ENCODE measurements at places on chromosomes 11 and 22.

DNA sequence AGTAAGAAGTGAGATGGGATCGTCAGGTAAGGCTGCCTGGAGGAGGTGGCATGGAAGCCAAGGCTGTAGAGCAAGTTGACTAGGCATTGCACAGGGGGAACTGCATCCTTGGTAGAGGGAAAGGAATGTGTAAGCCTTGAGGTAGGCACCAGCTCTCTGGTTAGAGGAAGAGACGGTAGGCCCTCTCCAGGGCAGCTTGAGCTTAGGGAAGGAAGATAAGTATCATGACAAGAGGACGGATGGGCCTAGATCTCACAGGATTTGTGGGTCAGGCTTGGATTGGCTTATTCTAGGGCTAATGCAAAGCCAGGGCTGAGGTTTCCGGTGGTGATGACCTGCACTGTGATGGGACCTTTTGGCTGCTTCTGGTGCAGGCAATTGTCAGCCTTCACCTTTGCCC, 1035.8 kb downstream of the TBC1D22A start:
- DNase-seq: no peak

DNA sequence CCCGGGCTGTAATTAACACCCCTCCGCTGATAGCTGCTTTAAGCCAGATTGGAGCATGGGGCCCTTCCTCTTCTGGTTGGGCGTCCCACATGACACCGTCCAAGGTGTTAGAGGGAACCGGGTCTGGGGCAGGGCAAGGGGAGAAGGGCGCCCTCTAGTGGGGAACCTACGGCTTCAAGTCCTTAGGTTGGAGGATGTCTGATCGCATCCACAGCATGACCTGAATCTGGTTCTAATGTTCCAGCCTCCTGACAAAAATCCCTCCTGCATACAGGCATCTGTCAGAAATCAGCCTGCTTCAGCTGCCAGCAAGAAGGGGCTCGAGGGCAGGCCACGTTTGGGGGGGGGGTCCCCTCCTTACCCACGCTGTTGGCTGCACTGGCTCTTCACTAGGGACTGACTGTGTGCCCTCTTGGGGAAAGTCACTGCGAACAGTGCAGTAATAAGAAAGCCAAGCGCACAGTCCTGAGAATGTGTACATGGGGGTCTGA, 94.2 kb upstream of the TBCEL start:
- peak; percentile 78 for DNase-seq

- DNase-seq: peak; percentile 18
These were observed 55.1 kb downstream of the KIAA1671 start for GRCh38 chr22:25007444-25008106.

DNA sequence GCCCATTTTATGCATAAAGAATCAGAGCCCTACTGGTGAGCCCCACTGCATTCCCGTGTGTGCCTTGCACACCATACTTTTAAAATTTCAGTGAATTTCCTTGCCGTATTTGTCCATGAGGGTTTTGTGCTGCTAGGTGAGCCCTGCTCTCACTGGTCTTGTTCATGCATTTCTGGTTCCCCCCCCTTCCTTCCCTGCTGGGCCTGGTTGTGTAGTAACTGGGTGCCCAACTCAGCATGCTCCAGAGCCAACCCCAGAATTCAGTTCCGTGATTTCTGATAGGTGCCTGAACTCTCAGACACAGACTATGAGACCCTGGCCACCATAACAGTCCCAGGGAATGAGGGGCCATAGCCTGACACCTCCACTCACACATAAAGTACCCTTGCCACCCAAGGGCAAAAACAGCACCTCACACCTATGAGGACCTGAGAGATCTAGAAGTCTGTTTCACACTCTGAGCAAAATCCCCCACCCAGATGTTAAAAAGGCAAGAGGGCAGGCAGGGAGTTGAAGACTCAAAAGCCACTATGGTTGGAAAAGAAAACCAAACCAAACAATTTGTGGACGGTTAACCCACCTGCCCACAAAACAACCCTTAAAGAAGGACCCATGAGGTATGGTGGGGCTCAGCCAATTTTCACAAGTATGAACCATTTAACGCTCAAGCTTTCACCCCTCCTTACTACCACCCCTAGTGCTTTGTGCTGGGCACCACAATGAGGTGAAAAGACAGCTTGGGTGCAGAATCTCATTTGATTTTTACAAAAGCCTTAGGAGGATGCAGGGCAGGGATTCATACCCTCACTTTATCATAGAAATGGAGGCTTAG, 16.8 kb upstream of the IL10RA start:
- no peak for DNase-seq

DNA sequence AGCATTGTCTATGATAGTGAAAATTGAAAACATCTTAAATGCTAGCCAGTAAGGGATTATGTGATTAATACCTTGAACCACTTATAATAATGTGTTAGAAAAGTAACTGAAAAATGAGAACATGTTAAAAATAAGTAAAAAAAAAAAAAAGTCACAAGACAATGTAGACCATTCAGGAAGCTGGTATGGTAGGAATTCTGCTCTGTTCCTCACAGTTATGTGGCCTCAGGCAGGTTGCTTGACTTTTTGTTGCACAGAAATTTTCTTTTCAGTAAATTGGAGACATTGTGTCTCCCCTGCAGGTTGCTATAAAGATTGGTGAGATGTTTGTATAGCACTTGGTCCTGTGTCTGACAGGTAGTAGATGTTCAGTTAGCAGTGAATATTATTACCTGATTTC, 17.3 kb upstream of the PLET1 start:
- no peak for DNase-seq

DNA sequence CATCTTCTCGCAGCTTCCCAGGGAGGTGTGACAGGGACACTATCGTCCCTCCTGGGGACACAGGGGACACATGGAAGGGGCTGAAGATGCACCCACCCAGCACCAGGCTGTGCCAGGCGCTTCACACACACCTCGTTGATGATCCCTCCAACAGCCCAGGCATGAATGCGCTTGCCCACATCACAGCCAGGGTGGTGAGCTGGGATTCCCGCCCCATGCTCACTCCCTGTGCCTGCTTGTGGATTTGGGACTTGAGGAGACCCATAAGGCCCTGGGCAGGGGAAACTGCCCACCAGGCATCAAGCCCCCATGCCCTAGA, 57.8 kb downstream of the OTOG start:
- no peak for DNase-seq

- no peak for DNase-seq
These were observed 1.4 kb upstream of the GNAZ start for GRCh38 chr22:23068832-23069385.

DNA sequence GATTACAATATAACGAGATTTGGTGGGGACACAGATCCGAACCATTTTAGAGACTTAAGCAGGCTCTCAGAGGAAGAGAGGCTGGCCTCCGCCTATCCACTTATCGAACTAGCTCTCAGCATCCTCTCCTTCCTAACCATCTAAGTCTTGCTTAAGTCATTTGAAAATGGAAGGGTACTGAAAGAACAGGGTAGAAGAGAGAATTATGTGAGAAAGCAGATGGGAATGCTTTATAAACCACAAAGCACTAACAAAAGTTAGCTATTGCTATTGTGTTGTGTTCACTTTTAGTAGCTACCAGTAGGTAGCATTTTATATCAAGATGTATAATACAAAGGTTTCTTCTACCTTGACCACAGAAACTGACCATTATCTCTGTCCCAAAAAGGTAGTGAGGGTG, 153.4 kb upstream of the CADM1 start:
- DNase-seq: no peak

DNA sequence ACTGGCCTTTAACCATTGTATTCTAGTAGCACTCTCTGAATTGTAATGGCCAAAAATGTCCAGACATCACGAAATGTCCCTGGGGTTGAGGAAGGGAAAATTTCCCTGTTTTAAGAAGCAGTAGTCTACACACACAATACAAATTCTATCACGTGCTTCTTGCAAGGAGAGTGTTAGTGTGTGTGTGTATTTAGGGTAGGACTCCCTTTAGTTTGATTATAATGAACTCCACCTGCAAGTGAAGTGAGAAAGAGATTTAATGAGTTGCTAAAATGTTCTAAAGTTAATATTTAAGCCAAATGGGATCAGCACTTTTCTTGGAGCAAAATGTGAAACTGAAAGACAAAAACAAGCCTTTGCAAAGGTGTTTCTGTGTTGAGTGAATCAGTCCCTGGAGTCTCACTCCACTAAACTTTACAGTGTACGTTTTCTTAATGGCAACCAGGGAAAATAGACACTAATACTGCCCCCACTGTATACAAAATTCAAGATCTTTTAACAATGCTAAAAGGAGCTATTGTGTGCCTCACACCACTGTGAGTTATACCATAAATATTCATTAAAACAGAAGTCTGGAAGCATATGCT, 590.3 kb upstream of the TENM4 start:
- no peak for DNase-seq

GRCh38 chr11:111086058-111086457, 159.5 kb upstream of the POU2AF2 start:
- no peak for DNase-seq

GRCh38 chr11:76329084-76329648, 51.8 kb downstream of the THAP12 start:
- DNase-seq: no peak

DNA sequence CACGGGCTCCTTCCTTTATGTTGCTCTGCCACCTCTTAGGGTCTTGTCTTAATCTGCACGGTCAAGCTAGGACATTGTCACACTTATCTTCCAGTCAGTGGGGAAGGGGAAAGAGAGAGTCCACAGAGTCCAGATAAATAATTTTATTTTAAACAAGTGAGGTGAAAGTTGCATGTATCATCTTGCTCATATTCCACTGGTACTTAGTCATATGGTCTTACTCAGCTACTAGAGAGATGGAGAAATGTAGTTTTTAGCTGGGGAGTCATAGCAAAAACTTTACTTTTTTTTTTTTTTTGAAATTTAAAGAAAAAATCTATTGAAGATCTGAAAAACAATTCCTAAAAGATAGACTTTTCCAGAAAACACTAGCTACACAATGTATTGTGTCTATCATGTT, 29.0 kb downstream of the PDE3B start:
- no peak for DNase-seq

DNA sequence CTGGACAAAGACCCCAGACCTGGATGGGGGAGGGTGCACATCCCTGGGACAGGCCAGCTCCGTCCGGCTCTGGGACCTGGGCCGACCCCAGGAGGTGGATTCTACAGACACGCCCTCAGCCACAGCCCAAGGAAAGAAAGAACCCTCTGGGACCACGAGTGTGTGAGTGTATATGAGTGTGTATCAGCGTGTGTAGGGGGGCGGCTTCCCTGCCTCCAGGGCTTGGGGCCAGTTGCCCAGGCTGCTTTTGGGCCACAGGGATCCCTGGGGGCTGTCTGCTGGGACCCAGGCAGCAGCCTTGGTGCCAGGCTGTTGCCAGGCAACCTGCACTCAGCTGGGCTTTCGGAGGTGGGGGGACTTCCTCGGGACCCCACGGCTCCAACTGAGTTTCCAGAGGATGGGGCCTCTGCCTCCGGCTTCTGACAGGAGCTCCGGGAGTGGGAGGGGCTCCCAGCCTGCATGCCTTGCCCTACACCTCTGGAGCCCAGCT, 8.9 kb downstream of the DUSP8 start:
- DNase-seq: no peak

DNA sequence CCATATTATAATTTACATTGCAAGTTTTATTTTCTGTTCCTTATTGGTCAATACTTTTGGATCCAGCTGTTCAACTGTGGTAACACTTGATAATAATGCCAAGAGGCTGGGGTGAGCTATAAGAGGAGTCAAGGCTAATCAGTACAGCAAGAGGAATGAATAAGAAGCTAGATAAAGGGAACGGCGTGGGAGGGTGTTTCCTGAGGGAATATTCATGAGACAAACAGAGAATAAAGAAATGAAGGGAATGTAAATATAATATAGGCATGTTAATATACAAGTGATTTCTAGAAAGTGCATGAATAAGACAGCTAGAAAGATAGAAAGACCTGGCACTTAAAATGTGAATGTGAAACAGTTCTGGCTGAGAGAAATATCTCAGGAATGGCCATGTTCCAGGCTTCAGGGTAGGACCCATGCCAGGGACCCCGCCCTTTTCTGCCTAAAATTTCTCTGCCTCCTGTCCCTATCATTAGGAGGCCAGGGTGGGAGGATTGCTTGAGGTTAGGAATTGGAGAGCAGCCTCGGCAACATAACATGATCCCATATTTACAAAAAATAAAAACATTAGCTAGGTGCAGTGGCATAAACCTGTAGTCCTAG, 3.9 kb downstream of the OR51B4 start:
- DNase-seq: peak; percentile 61

DNA sequence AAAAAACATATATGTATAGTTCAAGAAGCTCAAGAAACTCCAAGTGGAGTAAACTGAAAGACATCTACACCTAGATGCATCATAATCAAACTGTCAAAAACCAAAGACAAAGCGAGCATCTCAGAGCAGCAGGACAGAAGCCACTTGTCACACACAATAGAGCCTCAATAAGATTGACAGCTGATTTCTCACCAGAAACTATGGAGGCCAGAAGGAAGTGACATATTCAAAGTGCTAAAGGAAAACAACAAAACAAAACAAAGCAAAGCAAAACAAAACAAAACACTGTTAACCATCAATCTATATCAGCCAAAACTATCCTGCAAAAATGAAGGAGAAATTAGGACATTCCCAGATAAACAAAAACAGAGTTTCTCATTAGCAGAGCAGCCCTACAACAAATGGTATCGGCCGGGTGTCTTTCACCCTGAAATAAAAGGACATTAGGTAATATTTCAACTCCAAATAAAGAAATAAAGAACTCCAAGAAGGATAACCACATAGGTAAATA, 65.8 kb upstream of the SEPTIN5 start:
- peak; percentile 56 for DNase-seq

DNA sequence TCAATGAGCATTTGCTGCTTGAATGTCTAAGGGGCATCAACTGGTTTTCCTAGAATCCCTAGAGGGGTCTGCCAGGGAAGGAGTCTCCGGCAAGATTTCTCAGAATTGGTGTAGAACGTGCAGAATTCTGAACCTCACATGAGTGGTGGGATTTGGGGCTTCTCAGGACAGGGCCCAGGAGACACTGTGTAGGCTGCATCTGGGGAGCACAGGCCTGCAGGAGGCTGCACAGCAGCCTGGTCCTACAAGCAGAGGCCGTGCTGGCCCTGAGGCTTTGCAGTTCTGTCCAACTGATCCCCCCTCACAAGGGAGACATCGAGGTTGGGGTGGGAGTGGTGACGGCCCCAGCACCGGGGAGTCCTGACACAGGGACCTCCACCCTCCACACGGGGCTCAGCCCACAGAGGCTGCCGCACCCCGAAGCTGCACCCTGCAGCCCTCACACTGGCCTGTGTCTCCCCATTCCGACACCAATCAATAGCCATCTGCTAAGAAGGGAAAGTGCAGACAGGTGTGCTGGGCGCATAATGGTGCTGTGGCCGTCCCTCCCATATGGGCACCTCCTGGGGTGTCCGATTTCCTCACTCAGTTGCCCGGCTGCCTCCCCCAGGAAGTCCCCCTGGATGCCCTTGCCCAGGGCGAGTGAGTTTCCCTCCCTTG, 688.1 kb downstream of the BRD1 start:
- DNase-seq: no peak

GRCh38 chr22:37503183-37503683, 16.0 kb downstream of the CARD10 start:
- no peak for DNase-seq

Measured in hematopoietic multipotent progenitor cell treated with erythropoietin and hydrocortisone succinate and interleukin-3 and kit ligand, for 4 days (in vitro differentiated cells).